ENCODE measurements at places on chromosomes 13 and 19. TPM values are rescaled to one million over a fixed set of nuclear protein-coding genes. Genes with fewer than 3 reads are reported as not detected.

Gene CELF5
- total RNA-seq = 0.17 TPM

Gene CCDC194
- not detected for total RNA-seq

- DNase-seq = no peak
These were observed 4.7 kb downstream of the RASA3 start for GRCh38 chr13:114127473-114128347.

- peak; percentile 21 for DNase-seq
These were observed 57.5 kb upstream of the AKAP11 start for GRCh38 chr13:42214446-42214845.

DNA sequence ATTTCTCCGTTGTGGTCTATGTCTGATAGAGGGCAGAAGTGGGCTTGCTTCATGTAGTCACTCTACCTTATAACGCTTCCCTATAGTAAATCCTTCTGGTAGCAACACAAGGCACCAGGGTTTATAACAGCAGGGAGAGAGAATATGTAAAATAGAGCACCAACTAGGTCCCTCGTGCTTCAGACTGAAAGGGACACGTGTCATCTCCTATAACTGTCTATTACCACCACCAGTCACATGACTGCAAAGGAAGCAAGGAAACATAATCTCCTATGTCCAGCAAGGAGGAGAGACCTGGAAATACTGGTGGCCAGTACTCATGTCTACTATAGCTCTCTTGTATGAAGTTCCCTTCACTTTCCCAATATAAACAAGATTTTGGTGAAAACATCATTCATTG, 79.2 kb downstream of the SLAIN1 start:
- DNase-seq = no peak

Gene SHISA7
- total RNA-seq = 0.05 TPM

DNA sequence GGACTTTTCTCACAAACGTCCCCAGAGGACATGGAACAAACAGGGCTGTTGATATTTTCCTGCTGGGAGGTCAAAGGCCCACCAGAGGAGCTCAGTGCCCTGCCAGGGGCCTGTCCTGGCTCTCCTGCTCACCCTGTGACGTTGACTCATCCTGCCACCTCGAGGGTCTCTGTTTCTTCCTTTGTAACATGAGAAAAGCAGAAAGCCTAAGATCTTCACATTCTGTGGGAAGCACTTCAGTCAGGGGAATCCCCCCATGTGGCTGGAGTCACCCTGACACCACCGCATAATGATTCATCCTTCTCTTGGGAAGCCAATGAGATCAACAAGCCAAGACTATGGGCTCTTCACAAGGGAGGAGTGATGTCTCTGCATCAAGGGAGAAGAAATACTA, 147.9 kb downstream of the KATNAL1 start:
- peak; percentile 54 for DNase-seq

DNA sequence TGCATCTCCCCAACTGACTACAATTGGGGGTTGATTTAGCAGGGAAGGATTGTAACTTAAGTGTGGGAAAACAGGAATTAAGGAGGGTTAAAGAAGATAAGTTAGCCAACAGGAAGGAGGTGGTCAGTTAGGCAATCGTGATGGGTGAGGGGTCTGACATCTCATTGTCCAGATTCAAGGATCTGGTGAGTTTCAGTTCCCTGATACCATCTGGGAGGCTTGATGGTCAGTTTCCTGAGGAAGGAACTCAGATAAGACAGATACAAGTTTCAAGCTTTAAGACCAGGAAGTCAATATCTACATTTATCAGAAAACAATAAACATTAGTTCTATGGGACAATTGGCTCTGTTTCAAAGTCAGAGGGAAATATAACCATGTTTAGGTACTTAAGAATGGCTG, 601.8 kb downstream of the SLITRK6 start:
- no peak for DNase-seq

Gene OR7D2
- total RNA-seq = not detected

DNA sequence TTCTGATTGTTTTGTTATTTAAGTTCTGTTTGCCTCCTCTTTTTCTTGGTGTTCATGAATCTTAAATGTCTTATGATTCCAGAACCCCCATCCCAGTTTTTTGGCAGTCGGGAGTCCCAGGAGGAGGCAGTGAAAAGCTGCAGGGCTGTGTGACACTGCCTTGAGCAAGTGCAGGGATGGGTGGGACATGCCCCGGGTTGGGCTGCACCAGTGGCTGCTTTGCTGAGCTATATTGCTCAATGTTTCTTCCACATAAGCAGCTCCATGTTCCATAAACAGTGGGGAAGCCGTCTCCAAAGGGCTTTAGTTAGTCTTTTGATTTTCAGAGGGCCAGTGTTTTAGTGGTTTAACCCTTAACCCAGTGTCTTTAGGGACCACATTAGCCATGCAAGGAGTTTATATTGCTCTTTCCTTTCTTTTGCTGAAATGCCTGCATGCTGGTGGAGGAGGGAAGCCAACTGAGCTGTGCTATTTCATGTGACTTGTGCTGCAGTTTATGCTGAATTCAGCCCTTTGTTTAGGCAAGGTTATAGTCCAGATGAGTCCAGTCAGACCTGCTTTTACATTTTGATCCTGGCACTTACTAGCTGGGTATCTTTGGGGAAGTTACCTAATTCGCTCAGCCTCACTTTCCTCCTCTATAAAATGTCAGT, 13.1 kb downstream of the ATP8A2 start:
- DNase-seq = no peak

DNA sequence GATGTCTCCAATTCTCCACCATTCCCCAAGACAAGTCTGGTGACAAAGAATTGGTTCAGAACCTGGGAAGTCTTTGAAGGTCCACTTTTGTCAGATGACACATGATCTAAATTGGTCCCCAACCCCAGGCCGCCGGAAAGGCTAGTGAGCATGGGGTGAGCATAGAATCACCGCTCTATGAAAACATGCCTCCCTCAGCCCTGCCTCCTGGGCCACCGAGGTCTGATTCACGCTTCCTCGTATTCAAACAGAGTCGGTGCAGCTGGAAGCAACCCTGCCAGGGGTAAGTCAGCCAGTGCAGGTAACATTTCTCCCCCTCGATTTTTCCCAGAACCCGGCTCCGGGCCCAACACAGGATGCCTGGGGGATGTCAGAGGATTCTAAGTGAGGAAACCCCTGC, 33.9 kb upstream of the KLF2 start:
- no peak for DNase-seq

DNA sequence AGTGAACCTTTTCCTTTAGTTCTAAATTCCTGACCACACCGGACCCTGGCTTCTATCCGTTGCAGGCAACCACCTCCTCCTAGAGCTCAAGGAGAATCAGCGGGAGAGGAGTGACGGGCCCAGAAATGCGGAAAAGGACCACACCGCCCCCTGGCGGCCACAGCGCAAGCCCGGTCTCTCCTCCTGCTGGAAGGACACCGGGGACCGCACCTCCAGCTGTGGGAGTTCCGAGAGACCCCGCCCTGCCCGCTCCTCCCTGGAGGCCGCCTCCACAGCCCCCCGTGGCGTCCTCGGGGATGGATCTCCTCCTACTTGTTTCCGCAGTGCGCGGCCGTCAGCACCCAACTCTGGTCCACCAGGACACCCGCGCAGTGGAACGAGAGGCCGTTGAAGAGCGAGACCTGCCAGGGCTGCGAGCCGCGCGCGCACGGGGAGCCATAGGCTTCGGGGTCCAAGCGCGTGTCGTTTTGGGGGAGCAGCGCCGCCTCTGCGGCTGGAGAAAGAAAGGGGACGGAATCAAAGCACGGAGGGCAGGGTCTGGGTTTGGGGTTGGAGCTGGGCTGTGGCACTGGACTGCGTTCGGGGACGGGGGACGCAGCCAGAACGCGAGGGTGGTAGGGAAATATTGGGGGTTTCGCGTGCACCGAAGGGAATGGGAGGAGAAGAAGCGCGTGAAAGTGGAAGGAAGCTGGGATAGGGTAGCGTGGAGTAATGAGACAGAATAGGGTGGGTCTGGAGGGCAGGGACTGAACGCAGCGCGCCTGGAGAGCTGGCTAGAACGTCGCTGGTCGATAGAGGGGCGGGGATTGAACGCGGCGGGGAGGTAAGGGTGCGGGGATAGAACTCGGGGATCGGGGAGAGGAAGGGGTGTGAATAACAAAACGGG, 2.5 kb downstream of the KLK10 start:
- DNase-seq = peak; percentile 87

GRCh38 chr19:40688987-40689338, 1.5 kb downstream of the NUMBL start:
- DNase-seq = no peak

- no peak for DNase-seq
These were observed 2.3 kb upstream of the FBN3 start for GRCh38 chr19:8151767-8152035.

All from mammary epithelial cell (primary cell).